ENCODE measurements at places on chromosomes 13 and 19.

DNA sequence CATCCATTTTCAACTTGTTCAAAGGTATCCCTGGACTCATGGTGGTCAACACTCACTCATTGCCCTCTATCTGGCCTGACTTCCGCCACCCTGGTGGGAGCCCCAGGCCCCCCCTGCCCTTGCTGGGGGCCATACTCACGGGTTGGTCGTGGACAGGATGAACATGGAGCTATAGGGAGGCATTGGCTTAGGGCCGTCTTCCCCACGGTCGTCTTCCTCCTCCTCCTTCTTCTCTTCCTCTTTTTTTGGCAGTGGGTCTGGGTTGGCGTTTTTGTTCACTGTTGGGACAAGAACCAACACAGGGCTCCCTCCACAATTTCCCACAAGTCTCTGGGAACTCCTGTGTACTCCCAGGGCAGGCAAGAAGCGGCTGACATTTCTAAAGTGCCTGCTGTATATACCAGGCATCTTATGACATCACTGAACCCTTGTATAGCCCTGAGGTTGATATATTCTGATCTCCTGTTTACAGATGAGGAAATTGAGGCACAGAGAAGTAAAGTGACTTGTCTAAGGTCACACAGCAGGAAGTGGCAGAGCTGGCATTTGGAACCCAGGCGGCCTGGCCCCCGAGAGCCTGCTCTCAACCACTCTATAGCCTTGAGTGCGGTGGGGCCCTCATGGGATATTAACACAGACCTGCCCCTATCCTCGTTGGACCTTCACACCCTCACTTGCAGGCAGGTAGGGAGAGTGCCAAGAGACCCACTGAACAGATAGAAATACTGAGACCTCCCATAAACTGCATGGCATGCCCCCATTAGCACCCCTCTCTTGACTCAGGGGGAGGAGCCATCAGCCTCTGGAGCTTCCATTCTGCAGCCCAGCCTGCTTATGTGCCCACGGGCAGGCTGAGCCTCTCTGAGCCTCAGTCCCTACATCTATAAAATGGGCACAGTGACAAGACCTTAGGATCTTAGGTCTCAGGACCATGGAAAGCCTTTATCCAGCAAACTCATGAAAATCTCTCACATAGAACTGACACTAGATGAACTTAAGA, 135.0 kb downstream of the IER2 start:
- no peak for DNase-seq

DNA sequence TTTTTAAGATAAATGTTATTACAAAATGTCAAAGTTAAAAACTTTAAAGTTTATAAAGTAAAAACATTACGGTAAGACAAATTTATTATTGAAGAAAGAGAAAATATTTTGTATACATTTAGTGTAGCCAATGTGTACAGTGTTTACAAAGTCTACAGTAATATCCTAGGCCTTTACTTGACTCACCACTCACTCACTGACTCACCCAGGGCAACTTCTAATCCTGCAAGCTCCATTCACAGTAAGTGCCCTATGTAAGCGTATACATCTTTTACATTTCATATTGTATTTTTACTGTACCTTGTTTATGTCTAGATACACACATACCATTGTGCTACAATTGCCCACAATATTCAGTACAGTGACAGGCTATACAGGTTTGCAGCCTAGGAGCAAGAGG, 448.2 kb downstream of the KCTD12 start:
- DNase-seq, result no peak

DNA sequence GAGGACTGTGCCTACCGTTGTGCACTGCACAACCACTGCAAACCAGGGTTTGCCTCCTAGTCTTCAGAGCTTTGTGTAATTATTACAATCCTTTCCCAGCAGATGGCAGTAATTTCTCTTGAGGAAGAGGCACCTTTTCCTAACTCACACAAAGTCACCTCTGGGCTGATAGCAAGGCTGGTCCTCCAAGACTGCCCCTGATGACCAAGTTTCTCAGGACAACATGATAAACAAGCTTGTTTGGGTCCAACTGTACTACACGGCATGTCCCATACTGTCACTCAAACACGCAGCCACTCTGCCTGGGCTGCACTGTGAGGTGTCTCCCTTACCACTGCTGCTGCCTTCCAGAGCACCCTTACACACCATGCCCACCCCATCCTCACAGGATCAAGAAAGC, 39.3 kb downstream of the RFXAP start:
- no peak for DNase-seq

GRCh38 chr13:85303630-85304029, 495.6 kb downstream of the SLITRK6 start:
- no peak for DNase-seq

GRCh38 chr13:112693831-112694497, 4.1 kb downstream of the ATP11A start:
- DNase-seq, result no peak

GRCh38 chr13:51794964-51795363, 9.0 kb downstream of the DHRS12 start:
- DNase-seq, result no peak

DNA sequence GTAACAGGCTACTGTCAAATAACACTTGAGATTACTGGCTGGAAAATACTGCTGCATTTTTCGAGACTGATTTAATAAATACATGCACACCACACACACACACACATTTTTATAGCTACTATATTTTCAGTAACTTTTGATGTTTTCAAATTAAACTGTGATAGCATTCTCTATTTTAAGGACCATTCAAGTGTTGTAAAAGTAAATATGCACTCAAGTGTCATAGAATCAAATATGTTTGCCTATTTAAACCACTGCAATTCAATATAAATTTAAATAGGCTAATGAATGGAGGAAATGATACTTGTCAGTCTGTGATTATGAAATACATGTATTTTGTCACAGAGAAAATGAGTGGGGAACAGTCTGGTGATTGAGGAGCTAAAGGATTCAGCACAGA, 86.7 kb upstream of the TUBA3C start:
- no peak for DNase-seq
